ENCODE measurements at places on chromosomes 16 and 17.

DNA sequence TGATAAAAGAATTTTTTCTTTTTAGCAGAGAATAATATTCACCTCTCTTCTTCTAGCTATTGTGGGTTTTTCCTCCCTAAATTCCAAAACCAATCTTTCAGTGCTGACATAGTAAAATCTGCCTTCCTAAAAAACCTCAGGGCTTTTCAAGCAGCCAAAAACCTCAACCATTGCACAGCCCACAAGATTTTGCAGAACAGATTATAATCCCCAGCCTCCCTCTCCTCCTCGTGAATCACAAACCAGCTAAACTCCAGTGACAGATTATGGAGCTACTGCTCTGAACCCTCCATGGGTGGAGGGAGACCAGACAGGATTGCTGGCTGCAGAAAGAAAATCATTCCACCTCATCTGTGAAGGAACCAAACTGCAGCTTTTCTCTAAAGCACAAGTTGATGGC lies 341.6 kb downstream of the SOX9 start:
- DNase-seq, result no peak

DNA sequence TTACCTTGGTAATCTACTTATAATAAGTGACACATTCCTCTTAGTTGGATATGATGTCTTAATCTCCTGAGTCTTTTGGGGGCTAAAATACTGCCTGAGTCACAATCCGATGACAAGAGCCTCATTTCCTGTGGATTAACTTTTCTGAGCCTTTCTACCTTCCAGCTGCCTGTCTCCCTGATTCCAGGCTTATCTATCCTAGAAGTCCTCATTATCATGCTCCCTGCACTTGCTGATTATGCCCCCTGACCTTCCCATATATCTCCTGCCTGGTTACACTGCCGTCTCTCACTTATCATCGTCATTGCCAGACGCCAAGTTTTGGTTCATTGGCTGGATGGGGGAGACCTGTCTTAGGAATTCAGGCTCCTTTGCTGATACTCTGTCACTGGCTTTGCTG lies 727.4 kb upstream of the CA10 start:
- no peak for DNase-seq

GRCh38 chr16:57935904-57936303 lies 35.0 kb downstream of the CNGB1 start:
- no peak for DNase-seq

DNA sequence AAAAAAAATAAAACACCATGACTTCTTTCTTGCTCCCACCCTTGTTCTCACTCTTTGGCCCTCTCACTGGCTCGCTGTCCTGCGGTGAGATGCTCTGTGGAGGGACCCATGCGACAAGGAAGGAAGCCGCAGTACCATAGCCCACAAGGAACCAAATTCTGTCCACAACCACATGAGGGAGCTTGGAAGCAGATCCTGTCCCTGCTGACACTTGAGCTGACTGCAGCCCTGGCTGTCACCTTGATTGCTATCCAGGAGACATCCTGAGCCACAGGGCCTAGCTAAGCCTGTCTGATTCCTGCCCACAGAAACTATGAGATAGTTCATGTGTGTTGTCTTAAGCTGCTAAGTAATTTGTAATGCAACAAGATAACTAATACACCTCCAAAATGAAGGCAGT lies 4.8 kb upstream of the MT2A start:
- DNase-seq, result no peak

- DNase-seq, result no peak
Measured at GRCh38 chr16:68444056-68444657, 4.2 kb downstream of the SMPD3 start.

GRCh38 chr17:12867726-12868125 lies 78.4 kb downstream of the ARHGAP44 start:
- no peak for DNase-seq

- no peak for DNase-seq
Measured at GRCh38 chr16:48523415-48524204, 86.4 kb downstream of the N4BP1 start.

GRCh38 chr16:11914210-11915113 lies 1.3 kb downstream of the GSPT1 start:
- DNase-seq, result peak; percentile 31

GRCh38 chr16:80018466-80018865 lies 417.9 kb upstream of the MAF start:
- DNase-seq, result no peak

DNA sequence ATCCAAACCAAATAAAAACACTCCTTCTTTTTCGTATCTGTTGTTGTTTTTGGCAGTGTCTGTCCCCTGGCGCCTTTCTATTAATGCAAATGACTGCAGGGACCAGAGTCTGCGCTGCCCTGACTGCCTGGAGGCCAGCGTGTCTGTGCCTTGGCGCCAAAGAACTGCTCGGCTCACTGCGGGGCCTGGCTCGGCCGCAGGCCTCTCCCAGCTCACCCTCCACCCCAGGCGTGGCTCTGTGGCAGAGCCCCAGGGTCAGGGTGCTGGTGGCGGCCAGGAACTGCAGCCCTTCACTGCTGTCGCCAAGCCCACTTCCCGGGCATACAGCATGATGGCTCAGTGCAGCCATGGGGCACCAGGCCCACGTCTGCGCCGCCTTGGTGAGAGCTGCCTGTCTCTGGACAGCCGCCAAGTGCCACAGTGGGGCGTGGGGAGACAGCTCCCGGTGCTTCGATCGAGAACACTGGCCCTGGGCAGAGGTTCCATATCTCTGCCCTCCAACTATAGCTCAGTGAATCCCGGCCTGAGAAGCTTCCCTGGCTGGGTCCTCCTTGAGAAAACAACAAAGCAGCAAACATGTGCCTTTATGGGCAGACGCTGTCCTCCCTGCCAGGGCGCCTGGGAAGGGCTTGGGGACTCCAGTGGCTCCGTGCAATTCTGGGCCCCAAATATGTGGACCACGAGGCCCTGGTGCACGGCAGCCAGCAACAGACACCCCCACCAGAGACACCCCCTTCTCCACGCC lies 11.1 kb downstream of the CANT1 start:
- no peak for DNase-seq

- DNase-seq, result no peak
Measured at GRCh38 chr16:1548727-1549126, 15.3 kb downstream of the TMEM204 start.

DNA sequence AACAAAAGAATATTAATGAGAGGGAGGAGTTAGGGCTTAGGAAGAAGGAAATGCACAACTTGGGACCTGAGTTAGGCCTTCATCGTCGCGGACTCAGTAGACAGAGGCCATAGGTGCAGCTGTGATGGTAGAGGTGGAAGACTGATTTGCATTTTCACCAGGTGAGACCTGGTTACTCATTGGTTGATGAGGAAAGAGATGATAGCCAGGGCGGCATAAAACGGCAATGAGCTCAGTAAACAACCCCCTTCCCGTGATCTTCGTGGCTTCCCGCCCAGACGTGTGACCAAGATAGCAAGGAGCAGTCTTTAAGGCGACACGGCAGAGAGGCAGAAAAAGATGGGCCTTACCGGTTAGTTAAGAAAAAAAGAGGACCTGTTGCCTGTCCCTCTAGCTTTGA lies at the start of gene TMC5:
TSS of gene TMC5 (plus strand) at position 244 of the 400 bp plus-strand sequence. CDS start 22,156 bp downstream, outside the sequence.
- no peak for DNase-seq

GRCh38 chr16:1752853-1753252 lies 18.5 kb downstream of the NME3 start:
- DNase-seq, result no peak

- no peak for DNase-seq
Measured at GRCh38 chr16:23183543-23183862, 958 bp downstream of the SCNN1G start.

DNA sequence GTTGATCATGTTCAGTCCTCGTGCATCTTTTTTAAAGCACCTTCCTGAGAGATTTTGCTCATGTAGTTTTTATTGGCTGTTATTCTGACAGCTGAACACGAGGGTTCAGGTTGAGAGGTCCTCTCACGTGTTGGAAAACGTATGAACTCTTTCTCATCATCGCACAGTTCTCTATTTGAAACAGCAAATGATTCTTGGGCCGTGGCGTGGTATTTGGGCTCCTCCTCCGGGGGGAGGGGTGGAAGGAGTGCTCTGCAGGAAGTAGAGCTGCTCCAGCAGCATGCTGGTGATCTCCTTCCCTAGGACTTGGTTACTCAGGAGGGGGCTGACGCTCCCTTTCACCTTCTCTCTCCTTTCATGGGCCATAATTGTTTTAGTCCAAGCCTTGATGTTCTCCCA lies 70.4 kb downstream of the KSR1 start:
- no peak for DNase-seq

- DNase-seq, result no peak
Measured at GRCh38 chr17:67488161-67488560, 111.1 kb downstream of the PITPNC1 start.

GRCh38 chr16:88451586-88452481 lies 1.2 kb upstream of the ZFPM1 start:
- no peak for DNase-seq

- peak; percentile 74 for DNase-seq
Measured at GRCh38 chr16:48611329-48612137, 1.6 kb upstream of the N4BP1 start.
